Right cardiac atrium (tissue), 5 donors: ENCODE measurements at places on chromosomes 1 and 21. TPM values are rescaled to one million over a fixed set of nuclear protein-coding genes. Genes with fewer than 3 reads are reported as not detected.

The GPR37L1 gene
- total RNA-seq: 0.06 TPM

The GCSAML gene
- not detected for total RNA-seq

The FCRLA gene
- not detected for total RNA-seq

The S100A2 gene
- 1.2 TPM for total RNA-seq

DNA sequence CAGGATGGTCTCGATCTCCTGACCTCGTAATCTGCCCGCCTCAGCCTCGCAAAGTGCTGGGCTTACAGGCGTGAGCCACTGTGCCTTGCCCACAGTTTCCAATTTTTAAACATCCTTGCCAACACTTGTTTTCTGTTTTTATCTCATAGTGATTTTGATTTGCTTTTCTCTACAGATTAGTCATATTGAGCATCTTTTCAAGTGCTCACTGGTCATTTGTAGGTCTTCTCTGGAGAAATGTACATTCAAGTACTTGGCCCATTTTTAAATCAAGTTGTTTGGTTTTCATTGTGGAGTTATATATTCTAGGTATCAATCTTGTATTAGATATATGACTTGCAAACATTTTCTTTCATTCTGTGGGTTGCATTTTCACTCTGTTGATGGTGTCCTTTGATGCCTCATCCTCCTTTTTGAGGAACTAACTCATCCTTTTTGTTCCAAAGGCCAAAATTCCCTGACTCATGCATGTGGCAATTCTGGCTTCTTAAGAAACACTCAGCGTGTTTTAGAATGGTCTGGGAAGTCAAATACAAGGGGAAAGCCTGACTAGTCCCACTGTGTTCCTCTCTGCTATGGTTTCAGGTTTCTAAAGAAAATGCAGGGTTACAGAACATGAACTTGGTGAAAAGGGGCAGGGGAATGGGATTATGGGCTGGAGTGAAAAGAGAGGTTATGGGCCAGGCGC lies 37.3 kb downstream of the PTAFR start:
- no peak for DNase-seq

DNA sequence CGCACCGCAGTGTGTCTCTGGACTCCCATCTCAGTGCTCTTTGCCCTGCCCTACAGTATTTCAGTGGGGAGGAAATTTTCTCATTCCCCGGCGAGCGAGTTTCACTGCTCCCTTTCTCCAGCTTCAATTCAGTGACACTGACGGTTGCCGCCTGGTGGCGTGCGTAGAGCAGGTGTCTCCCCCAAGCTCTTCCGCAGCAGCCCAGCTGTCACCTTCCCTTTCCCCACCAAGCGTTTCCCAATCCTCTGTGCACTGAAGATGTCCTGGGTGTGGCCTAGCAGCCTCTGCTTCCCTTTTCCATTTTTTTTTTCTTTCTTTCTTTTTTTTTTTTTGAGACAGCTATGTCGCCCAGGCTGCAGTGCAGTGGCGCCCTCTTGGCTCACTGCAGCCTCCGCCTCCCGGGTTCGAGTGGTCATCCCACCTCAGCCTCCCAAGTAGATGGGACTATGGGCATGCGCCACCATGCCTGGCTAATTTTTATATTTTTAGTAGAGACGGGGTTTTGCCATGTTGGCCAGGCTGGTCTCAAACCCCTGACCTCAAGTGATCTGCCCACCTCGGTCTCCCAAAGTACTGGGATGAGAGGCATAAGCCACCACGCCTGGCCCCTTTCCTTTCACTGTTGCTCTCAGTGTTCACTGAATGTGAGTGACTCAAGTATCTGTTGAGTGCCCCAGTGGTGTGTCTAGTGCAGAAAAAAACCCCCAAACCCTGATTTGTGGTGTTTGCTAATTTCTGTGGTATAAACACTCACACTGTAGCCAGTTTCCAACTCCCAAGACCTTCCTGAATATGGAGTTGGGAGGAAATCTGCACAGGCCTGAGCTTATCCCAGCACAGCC lies 30.1 kb downstream of the TNFRSF1B start:
- DNase-seq: peak; percentile 77

GRCh38 chr21:43940329-43941050 lies 71.6 kb upstream of the TRAPPC10 start:
- DNase-seq: no peak

- peak; percentile 76 for DNase-seq
These were observed 745 bp downstream of the MAGI3 start for GRCh38 chr1:113390871-113391648.
